Esophagus mucosa (tissue), 1 donor: ENCODE measurements at places on chromosomes 12 and 14. TPM values are rescaled to one million over a fixed set of nuclear protein-coding genes. Genes with fewer than 3 reads are reported as not detected.

PARPBP gene
- 10.4 TPM for total RNA-seq

ANO2 gene
- 2.0 TPM for total RNA-seq

SERPINA4 gene
- total RNA-seq = not detected

IAPP gene
- total RNA-seq = not detected

BATF gene
- 0.84 TPM for total RNA-seq

SYT1 gene
- 0.36 TPM for total RNA-seq

PRIMA1 gene
- total RNA-seq = 1.8 TPM

FAM90A1 gene
- total RNA-seq = 0.16 TPM

SIX6 gene
- not detected for total RNA-seq
